ENCODE measurements at places on chromosomes 12 and 14.

- no peak for DNase-seq
Observed at GRCh38 chr14:65574611-65575010, 162.1 kb downstream of the FUT8 start.

GRCh38 chr14:74863274-74863673 is 12.7 kb downstream of the PROX2 start:
- DNase-seq, result no peak

DNA sequence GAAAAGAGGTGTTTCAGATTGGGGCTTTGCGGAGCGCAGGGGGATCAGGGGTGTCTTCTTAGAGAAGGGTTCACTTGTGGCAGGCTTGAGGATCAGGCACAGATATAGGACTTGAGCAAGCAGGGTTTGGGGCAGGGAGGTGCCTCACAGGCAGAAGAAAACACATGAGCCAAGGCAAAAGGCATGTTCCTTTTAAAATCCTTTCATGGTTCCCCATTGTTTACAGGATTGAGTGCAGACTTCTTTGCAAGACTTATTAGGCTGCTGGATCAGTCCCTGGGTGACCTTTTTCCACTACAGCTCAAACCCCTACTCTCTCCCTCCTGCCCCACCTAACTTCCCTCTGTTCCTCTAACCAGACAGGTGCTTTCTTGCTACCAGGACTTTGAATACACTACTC is 19.7 kb downstream of the HSPB8 start:
- no peak for DNase-seq

- DNase-seq, result peak; percentile 78
Observed at GRCh38 chr12:103632554-103633216, 45.6 kb downstream of the STAB2 start.

GRCh38 chr12:130671556-130671955 is 44.5 kb downstream of the RIMBP2 start:
- no peak for DNase-seq

DNA sequence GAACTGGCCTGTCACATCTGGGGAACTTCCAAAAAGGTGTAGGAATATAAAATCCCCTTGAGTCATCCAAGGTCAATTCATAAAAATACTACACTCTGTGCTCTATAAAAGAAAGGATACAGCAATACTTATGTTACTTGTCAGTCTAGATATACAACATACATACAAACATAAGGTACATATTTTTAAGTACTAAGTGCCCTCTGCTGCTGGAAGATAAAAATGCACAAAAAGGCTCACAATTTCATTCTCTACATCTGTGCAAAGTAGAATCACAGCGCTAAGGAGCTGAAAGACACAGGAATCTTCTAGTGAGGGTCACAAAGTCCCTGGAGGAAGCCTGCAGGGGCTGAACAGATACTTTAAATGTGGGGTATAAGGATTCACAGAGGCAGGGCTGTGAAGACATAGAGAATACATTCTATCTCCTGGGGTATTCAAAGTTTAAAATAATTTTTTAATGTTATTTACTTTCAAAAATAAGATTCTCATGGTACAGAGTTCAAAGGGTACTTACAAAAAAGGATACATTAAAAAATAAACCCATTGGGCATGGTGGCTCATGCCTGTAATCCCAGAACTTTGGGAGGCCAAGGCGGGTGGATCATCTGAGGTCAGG is 10.2 kb upstream of the GOLGA5 start:
- peak; percentile 54 for DNase-seq

DNA sequence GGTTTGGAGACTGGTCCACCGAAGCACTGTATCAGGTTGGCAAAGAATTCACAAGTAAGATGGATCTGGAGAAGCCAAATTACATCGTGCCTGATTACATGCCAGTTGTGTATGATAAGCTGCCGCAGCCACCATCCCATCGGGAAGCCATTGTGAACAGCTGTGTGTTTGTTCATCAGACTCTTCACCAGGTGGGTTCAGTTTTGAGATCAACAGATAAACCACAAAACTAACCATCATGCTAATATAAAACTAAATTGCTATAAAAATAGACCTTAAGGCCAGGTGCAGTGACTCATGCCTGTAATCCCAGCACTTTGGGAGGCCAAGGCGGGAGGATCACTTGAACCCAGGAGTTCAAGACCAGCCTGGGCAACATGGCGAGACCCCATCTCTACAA is 58.9 kb downstream of the HSP90AA1 start:
- DNase-seq, result no peak

DNA sequence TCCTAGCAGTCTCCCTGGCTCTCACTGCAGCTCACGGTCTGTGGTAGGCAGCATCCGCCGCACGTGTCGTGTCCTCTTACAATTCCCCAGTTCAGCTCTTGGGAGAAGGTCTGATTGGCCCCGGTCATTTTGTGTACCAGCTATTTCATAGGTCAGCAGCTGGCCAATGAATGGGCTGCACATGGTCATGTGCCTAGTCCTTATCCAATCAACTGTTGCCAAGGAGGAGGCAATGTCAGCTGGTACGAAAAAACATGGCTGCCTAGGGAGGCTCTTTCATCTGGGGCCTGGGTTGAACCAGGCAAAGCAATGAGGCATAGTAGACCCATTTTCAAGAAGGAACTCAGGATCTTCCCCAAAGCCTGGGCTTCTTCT is 46.1 kb downstream of the RNFT2 start:
- no peak for DNase-seq

DNA sequence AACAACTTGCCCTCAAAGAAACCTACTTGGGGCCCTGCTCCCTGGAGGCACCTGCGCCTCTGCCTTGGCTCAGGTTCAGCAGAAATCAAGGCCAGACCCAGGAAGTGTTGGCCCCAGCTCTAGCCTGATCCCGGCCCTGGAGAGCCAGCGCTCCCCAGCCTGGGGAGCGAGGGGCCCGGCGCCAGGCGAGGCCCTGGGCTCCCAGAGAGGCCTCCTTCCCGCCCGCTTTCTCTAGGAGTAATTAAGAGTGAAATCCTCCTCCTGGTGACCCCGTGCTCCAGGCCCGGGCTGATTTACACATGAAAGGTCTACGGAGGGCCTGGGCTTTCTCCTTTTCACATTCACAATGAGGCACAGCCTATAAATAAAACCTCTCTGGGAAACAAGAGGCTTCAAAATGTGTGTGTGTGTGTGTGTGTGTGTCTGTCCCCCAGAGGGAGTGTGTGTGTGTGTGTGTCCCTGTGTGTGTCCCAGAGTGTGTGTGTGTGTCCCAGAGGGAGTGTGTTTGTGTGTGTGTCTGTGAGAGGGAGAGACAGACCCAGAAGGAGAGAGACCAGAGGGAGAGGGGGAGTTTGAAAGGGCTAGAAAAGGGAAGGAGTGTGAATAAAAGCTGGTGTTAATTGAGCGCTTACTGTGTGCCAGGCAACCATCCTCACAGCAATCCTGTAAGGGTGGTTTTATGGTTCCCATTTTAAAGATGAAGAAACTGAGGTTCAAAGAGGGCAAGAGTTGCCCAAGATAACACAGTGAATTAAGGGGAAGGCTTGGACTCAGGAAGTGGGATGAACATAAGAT is 23.8 kb upstream of the COX6A1 start:
- no peak for DNase-seq

DNA sequence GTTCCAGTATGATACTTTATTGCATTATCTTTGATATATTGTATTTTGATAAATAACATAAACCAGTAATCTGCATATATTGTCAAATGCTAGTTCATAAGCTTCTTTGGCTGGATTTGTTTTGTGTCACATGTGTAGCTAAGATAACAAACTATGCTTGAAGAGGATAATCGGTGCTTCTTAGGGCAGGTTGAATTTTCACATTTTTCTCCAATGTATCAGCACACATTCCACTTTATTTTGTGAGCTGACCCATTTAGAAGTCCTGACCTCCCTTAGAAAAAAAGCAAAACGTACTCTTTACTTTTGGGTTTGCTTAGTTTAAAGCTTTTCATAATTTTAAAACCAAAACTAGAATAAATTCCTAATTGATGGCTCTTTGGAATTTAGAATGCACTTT is 277.7 kb upstream of the DDHD1 start:
- DNase-seq, result no peak

DNA sequence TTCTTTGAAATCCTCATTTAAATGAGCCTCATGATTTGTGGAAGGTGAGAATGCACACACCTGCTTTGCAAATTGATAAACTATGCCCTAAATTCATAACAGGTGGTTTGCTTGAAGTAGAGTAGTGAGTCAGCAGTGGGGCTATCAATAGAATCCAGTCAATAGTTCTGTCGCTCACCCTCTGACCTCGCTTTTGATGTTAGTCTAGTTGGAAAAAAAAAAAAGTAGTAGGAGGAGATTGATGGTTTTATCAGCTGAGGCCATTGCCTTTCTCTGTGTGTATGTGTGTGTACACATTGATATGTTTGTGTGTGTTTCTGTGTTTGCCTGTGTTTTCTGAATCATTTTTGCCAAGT is 267.3 kb downstream of the SNAPC1 start:
- no peak for DNase-seq

DNA sequence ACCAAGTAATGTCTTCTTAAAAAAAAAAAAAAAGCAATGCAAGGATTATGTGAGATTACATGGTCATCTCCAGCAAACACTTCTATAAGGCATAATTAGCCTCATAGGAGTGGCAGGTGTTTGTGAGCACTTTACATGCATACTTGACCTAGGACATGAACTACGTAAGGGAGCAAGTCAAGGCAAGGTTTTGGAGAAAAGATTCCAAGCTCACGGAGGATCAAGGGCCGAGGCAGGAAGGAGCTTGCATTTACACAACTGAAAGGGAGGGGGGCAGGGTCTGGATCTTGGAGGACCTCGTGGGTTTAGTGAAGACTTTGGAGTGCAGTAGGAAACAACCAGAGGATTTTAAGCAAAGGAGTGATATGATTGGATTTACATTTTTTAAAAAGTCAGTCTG is 112.5 kb downstream of the CCER1 start:
- no peak for DNase-seq

GRCh38 chr12:126974779-126975178 is 1292.2 kb upstream of the TMEM132C start:
- no peak for DNase-seq

- DNase-seq, result no peak
Observed at GRCh38 chr14:105313381-105314286, 914 bp upstream of the PACS2 start.

- peak; percentile 61 for DNase-seq
Observed at GRCh38 chr14:94132285-94132887, 3.0 kb upstream of the IFI27L2 start.

DNA sequence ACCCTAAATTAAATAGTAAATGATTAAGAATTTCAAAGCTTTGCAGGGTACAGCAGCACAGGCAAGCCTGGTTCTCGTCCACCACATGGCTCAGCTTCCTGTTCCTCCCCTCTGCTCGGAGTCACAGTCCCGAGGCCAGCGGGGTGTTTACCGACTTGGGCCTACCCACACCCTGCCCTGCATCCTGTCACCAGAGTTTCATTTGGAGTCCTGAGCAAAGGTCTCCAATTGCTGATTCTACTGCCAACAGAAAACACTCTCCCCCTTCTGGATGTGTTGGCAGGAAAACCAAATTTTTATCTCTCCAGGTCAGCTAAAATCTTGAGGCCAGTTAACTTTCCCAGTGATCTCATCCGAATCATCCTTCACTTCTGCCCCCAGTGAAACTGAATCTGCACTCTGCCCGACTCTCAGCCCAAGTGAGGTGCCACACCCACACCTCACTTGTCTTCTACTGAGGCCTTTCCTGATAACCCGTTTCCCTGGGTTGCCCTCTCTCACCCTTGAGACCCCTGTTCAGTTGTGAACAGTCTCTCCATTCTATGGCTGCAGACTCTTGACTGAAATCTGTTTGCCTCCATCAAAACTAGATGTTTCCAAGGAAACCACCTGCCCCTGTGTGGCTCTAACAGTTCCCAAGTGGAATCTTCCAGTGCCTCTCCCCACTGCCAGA is 71.2 kb downstream of the VCPKMT start:
- DNase-seq, result peak; percentile 83

DNA sequence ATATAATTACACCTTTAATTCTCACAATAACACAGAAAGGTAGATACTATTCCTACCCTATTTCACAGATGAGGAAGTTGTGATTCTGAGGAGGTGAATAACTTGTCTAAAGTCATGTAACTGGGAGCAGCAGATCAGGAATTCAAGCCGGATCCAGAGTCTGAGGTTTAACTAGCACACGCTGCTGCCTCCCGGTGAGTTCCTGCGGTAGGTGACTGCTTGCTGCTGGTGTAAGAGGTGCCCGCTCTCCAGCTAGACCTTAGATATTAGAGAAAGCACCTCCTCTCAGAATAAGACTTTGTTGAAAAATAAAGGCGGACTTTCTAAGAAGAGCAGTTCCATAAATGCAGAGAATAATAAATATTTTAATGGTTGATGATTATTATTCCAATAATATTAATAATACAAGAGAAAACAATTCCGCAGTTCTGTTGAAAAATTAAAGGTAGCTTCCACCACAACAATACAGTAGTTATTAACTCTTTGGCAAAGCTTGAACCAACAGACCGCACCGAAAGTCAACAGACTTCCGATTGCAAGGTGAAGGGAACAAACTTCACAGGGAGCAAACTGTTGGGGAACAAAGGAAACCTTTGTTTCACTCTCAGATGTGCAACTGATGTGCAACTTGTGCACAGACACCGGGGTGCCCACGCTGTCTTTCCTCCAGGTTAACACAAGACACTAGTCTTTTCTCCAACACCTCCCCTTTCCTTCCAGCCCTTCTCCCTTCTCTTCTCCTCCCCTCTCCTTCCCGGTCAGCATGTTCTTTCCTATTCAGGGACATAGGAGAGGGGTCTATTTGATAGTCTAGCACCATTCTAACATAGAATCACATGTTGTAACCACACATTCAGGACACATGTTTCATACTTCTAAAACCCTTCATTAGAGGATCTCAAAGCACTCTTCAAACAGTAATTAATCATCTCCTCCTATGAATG is 73.2 kb upstream of the EGLN3 start:
- DNase-seq, result no peak

DNA sequence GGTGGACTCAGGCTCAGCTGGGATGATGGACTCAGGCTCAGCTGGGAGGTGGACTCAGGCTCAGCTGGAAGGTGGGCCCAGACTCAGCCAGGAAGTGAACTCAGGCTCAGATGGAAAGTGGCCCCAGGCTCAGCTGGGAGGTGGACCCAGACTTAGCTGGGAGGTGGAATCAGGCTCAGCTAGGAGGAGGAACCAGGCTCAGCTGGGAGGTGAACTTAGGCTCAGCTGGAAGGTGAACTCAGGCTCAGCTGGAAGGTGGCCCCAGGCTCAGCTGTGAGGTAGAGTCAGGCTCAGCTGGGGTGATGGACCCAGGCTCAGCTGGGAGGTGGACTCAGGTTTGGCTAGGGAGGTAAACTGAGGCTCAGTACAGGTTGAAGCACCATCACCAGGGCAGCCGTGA is 21.8 kb upstream of the C14orf180 start:
- no peak for DNase-seq

GRCh38 chr14:68929623-68930307 is 49.3 kb downstream of the ACTN1 start:
- DNase-seq, result no peak

GRCh38 chr14:65239143-65239937 is 137.0 kb upstream of the MAX start:
- DNase-seq, result peak; percentile 74

- no peak for DNase-seq
Observed at GRCh38 chr12:67442896-67443295, 173.7 kb downstream of the CAND1 start.

GRCh38 chr14:104563191-104563741 is 16.3 kb upstream of the C14orf180 start:
- DNase-seq, result no peak
